Purkinje cell (primary cell): ENCODE measurements at places on chromosomes 4 and X. TPM values are rescaled to one million over a fixed set of nuclear protein-coding genes. Genes with fewer than 3 reads are reported as not detected.

TACC3 gene
- polyA plus RNA-seq = 0.32 TPM in 1 of 2 replicates, not detected in the other

SSX5 gene
- polyA plus RNA-seq = not detected in 2 replicates

TLR3 gene
- 0.47 and 0.91 TPM in 2 replicates for polyA plus RNA-seq

SHROOM2 gene
- polyA plus RNA-seq = 19.2 and 30.5 TPM in 2 replicates

DDIT4L gene
- polyA plus RNA-seq = 1.8 and 2.9 TPM in 2 replicates

CLDN22 gene
- polyA plus RNA-seq = 0.34 and 0.97 TPM in 2 replicates

RRH gene
- polyA plus RNA-seq = 0.38 and 0.89 TPM in 2 replicates

REPS2 gene
- polyA plus RNA-seq = 44.5 and 54.0 TPM in 2 replicates

AADAT gene
- 0.22 and 2.5 TPM in 2 replicates for polyA plus RNA-seq

ENPEP gene
- polyA plus RNA-seq = not detected in 2 replicates

MAD2L1 gene
- polyA plus RNA-seq = 9.4 and 18.1 TPM in 2 replicates

PABPC1L2A gene
- polyA plus RNA-seq = 2.1 TPM in 1 of 2 replicates, not detected in the other

MAGEC2 gene
- not detected in 2 replicates for polyA plus RNA-seq

SRPK3 gene
- polyA plus RNA-seq = 2.0 TPM in 1 of 2 replicates, not detected in the other

CENPU gene
- 2.3 and 4.8 TPM in 2 replicates for polyA plus RNA-seq

SULT1E1 gene
- not detected in 2 replicates for polyA plus RNA-seq

SSX1 gene
- polyA plus RNA-seq = not detected in 2 replicates

MAGEA4 gene
- not detected in 2 replicates for polyA plus RNA-seq

NSG1 gene
- polyA plus RNA-seq = 1,066 and 1,375 TPM in 2 replicates

RHOH gene
- not detected in 2 replicates for polyA plus RNA-seq

PRDX4 gene
- 33.3 and 55.4 TPM in 2 replicates for polyA plus RNA-seq

PRDM8 gene
- 0.43 and 2.6 TPM in 2 replicates for polyA plus RNA-seq

MAGEC1 gene
- not detected in 2 replicates for polyA plus RNA-seq

DCLK2 gene
- 5.3 and 8.5 TPM in 2 replicates for polyA plus RNA-seq

AFF2 gene
- polyA plus RNA-seq = 5.5 and 6.3 TPM in 2 replicates

TRIM61 gene
- 3.1 and 3.8 TPM in 2 replicates for polyA plus RNA-seq

FTSJ1 gene
- polyA plus RNA-seq = 23.4 and 25.6 TPM in 2 replicates

TLR6 gene
- 0.44 TPM in 1 of 2 replicates, not detected in the other for polyA plus RNA-seq

IQCM gene
- not detected in 2 replicates for polyA plus RNA-seq

ARSD gene
- 1.5 and 7.0 TPM in 2 replicates for polyA plus RNA-seq

USO1 gene
- 96.8 and 105 TPM in 2 replicates for polyA plus RNA-seq

FRMD7 gene
- not detected in 2 replicates for polyA plus RNA-seq

USP17L12 gene
- polyA plus RNA-seq = not detected in 2 replicates

ATP8A1 gene
- polyA plus RNA-seq = 16.9 and 28.7 TPM in 2 replicates

SPANXC gene
- not detected in 2 replicates for polyA plus RNA-seq

RBM47 gene
- polyA plus RNA-seq = 0.17 TPM in 1 of 2 replicates, not detected in the other

KIT gene
- 1.5 and 2.3 TPM in 2 replicates for polyA plus RNA-seq

GATA1 gene
- polyA plus RNA-seq = not detected in 2 replicates

PNMA6F gene
- not detected in 2 replicates for polyA plus RNA-seq

MAPK10 gene
- 117 and 144 TPM in 2 replicates for polyA plus RNA-seq

SPANXN3 gene
- polyA plus RNA-seq = not detected in 2 replicates

DNASE1L1 gene
- not detected in 2 replicates for polyA plus RNA-seq

GPR119 gene
- not detected in 2 replicates for polyA plus RNA-seq
